ENCODE measurements at places on chromosomes 12 and 14.

DNA sequence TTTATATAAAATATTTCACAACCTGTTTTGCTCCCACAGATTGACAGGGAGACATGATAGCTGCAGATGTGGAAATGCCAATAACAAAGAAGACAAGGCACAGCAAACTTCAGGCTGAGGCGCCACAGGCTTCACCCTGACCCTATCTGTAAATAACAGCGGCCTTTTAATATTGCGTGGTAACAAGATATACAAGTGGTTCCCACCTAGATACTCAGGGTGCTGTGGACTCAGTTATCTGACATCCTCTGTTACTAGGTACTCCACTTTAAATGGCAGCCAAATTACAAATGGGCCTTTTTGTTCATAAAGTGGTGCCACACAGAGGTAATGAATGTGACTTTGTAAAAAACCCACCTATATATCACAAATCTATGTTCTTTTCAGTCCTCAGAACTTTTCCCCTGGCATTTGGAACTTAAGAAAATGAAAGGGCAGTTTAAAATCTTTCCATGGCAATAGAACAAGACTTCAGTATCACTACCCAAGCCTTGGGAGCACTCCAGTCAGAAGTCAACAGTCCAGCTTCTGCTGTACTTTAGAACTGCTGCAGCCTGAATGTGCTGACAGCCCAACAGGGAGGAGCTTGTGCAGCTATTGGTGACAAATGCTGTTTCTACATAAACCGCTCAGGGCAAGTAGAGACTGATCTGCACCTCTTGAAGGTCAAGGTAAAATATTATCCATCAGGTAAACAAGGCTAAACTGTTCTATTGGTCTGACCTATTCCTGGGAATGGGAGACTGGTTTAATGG is 86.2 kb upstream of the DCD start:
- DNase-seq: no peak

DNA sequence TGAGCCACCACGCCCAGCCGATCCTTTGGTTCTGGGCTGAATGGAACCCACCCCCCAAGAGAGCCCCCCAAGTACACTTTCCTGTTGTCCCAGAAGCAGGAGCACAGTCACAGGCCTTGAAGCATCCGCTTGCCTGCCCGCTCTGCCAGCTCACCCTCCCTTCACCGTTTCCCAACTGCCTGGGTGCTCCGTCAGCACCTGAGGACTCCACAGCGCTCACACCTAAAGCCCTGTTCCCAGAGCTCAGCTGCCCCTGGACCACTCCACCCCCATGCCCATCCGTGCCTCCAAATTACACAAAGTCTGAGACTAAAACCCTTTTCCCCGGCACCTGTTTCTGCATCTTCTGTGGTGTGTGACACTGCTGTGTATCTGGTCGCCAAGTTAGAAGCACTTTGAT is 44.3 kb upstream of the TRAF3 start:
- no peak for DNase-seq

- DNase-seq: no peak
Measured at GRCh38 chr14:75521415-75522199, 662 bp upstream of the BATF start.

GRCh38 chr14:52902971-52903619 is 47.8 kb downstream of the FERMT2 start:
- DNase-seq: no peak

- no peak for DNase-seq
Measured at GRCh38 chr14:92963301-92964123, 40.6 kb downstream of the CHGA start.

- DNase-seq: no peak
Measured at GRCh38 chr14:89365061-89365801, 51.8 kb downstream of the FOXN3 start.

DNA sequence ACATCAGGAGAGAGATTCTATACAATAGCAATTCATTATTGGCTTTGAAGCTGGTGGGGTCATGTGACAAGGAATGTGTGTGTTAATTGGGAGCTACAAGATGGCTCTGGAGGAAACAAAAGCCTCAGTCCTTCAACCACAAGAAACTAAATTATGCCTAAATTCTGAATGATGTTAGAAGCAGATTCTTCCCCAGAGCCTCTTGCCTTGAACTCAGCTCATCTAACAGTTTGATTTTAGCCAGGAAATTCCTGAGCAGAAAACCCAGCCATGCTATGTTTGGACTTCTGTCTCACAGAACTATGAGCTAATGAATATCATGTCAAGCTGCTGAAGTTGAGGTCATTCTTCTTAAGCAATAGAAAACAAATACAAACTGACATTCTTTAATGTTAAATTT is 274.7 kb downstream of the SLC6A15 start:
- DNase-seq: no peak

DNA sequence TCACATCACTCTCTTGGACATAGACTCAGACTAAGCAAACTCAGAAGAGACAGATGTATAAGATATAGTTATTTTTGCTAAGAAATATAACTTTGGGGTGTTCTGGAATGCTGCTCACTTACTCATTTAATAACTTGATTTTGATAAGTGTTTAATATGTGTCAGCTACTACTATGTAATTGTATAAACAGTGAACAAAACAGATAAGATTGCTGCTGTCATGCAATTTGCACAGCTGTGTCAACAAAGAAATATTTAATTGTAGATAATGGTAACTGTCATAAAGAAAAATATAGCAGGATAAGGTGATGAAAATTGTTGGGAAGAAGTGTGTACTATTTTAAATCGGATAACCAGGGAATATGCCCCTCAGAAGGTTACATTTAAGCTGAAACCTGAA is 84.1 kb upstream of the ZDHHC17 start:
- DNase-seq: no peak

DNA sequence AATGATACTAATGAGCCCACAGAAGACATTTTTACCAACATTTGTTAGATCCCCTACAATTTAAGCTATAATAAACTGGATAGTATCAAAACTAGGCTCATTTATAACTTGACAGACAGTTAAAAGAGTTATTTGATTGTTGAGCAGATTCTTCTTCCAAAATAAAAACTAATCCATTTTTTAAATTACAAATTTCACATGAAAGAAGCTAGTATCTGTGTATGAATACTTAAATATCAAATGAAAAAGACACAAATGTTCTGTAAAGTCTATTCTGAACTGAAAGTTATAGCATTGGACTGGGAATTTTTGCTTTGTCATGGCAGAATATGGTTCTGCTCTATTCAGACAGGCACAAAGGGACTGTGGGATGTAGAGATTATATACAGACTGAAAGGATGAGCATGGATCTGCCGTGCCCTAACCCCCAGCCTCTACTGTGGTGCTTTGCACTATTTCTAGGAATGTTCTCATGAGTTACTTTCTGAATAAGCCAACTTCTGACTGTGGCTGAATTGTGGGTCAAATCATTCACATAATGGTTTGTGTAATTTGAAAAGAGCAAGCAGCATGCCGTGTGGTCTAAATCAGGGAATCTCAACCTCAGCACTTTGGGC is 352.7 kb downstream of the KCNH5 start:
- no peak for DNase-seq

DNA sequence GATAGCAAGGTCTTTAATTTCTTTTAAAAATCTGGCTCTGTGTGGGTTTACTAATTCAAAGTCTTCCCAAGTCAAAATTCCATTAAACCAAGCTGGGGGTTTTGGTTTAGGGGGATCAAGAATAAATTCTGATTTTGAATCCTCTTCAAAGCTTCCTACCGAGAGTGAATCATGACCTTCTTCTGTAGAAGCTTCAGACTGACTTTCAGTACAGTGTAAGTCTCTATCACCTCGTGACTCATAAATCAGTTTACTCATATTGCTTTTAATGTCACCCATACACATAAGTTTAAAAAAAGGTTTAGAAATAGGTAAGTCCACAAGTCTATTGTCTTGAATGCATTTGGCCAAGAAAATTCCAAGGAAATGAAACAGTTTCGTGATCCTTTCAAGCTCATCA is 80.6 kb upstream of the STRN3 start:
- DNase-seq: no peak

DNA sequence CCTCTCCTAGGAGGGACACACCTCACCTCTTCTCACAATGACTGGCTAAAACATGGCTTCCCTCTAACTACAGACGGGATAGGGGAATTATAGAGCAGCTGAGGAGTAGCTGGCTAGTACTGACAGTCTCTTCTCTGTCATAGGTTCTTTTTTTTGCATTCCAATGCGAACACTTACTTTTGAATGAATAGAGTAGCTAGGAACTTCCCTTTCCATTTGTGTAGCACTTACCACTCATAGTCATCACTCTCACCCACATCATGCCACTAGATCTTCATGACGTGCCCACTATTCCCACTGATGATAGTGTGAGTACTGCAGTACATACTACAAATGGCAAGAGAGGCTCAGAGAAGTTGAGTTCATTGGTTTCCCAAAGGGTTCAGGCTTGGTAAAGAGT is 143.9 kb upstream of the HIF1A start:
- no peak for DNase-seq

DNA sequence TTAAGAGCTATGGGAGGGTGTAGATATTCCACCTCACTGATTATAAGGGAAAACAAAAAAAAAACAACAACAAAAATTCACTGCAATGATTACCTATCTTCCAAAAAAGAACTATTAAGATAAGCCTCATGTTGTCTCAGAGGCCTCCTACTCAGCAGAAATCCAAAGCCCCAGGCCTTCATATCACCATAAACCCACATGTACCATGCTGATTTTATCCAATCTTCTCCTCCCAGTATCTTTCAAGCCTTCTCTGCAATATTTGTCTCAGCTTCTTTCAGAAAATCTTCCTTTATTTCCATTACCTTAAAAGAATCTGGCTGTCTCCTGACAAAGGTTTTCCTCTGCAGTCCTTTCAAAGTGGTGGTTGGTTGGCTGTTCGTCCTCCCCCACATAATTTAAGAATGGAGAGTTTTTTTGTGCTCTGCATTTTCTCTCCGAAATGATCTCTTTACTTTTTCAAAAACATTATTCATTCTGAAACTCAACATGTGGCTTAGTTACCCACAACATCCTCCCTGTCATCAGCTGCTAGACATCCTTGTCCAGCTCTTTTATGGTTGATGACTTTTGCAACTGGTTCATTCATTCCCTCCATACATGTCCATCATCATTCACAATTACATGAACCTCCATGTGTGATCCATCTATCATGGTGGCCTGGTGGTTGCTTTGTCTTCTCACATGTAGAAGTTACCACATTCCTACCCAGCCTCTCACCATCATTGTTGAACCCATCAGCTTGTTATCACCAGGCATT is 2.9 kb upstream of the EPYC start:
- DNase-seq: no peak

DNA sequence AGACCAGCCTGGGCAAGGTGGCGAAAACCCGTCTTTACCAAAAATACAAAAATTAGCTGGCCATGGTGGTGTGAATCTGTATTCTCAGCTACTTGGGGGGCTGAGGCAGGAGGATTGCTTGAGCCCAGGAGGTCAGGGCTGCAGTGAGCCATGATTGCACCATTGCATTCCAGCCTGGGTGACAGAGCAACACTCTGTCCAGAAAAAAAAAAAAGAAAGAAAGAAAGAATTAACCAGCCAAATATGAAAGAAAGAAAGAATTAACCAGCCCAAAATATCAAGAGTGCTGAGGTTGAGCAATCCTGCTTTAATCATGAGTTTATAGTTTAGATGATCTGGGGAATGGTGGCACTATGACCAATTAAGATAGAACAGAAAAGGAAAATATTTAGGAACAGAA is 3.5 kb upstream of the ACTN1 start:
- DNase-seq: no peak

Data from NCI-H2227 treated with DMSO at 0.1 percent for 48 hours (cell line).